ENCODE measurements at places on chromosomes 12 and 14.
A peak's percentile ranks its signal among the peaks of the same experiment; 100 is the strongest.

DNA sequence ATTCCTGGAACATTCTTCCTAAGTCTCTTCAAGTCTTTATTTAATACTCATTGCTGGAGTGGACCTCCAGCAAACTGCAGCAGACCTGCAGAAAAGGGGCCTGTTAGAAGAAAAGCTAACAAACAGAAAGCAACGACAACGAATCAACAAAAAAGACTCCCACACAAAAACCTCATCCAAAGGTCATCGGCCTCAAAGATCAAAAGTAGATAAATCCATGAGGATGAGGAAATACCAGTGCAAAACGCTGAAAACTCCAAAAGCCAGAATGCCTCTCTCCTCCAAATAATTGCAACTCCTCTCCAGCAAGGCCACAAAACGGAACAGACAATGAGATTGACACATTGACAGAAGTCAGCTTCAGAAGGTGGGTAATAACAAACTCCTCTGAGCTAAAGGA, 472.2 kb downstream of the C12orf50 start:
- no peak for DNase-seq

GRCh38 chr12:18446061-18446644, 184.8 kb downstream of the PIK3C2G start:
- no peak for DNase-seq

DNA sequence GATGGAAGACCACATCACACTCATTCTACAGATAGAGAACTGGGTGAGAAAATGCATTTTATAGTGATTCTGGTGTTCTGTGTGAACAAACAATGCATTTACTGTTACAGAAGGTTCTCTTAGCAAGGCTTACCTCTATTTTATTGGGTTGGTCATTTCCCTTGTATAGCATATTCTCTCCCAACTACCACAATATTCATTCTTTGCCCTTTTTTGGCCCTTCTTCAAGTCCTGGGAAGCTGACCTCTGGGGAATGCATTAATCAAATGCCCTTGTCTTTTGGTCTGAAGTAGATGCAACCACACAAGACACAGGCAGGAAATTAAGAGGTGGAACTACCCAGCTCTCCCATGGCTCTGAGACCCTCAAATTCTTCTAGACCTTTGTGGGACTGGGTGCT, 19.5 kb downstream of the DCN start:
- DNase-seq, result no peak

DNA sequence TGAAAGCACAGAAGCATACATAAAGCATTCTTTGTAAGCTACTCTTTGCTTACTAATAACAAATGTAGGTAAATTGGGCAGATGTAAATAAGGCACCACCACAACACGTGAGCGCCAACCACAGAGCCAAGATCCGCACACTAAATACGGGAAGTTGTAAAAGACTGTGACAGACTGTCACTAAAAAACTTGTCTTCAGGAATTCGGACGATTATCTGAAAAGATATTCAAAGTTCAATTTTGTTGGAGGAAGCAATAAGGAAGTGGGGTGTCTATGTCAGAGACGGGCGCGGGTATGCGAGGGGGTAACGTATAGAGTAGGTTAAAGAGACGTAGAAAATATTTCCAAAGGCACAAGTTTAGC, 1.5 kb upstream of the HSP90B1 start:
- peak; percentile 4 for DNase-seq

GRCh38 chr12:108379823-108380222, 40.7 kb upstream of the CMKLR1 start:
- no peak for DNase-seq

- no peak for DNase-seq
Measured at GRCh38 chr12:31951939-31952338, 7.3 kb upstream of the RESF1 start.

GRCh38 chr12:19646599-19646998, 207.3 kb downstream of the AEBP2 start:
- DNase-seq, result no peak

- DNase-seq, result no peak
Measured at GRCh38 chr12:131843527-131843926, 15.3 kb downstream of the MMP17 start.

DNA sequence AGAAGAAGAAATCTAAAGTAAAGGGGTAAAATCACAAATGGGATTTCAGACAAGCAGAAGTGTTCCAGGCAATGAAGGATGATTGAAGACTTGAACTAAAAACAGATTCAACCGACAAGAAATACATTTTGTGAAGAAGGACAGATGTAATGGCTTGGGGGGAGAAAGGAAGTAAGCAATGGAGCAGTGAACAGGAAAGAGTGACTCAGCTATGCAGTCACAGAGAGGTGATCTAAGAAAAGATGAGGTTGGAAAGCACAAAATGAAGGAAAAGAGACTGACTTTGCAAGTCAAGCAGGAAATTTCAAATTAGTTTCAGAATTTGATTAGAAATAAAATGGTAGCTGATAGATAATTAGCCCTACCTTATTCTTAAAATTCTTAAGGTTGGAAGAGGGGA, 66.5 kb downstream of the PUS7L start:
- no peak for DNase-seq

DNA sequence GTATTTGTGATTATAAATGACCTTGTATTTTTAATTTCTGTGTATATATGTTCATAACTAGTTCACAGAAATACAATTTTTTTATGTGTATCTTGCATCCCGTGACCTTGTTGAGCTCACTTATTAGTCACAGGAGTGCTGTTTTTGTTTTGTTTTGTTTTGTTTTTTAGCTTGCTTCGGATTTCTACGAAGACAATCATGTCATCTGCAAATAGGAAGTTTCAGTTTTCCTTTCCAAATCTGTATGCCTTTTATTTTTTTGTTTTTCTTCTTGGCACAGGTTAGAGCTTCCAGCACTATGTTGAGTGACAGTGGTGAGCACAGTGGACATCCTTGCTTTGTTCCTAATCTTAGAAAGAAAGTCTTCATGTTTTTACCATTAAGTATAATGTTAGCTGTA, 229.2 kb upstream of the GARIN6 start:
- DNase-seq, result no peak

GRCh38 chr12:12741660-12742059, 24.5 kb downstream of the CDKN1B start:
- DNase-seq, result no peak

DNA sequence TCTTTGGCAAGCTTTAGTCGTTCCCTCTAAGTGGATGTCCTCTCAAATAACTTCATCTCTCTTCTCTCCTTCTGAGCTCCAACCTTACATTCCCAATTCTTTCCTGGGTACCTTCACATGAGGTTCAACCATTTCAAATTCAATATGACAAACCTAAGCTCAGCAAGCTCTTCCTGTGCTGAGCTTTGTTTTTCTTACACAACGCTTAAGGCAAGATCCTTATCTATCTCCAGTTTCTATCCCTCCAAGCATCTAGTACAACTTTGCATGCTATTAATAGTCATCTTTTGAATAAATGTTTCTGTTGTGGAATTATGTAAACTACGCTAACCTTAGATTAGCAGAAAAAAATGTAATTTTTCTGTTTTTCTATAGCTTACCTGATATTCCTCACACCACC, 63.7 kb upstream of the IFNG-AS1 start:
- DNase-seq, result no peak

DNA sequence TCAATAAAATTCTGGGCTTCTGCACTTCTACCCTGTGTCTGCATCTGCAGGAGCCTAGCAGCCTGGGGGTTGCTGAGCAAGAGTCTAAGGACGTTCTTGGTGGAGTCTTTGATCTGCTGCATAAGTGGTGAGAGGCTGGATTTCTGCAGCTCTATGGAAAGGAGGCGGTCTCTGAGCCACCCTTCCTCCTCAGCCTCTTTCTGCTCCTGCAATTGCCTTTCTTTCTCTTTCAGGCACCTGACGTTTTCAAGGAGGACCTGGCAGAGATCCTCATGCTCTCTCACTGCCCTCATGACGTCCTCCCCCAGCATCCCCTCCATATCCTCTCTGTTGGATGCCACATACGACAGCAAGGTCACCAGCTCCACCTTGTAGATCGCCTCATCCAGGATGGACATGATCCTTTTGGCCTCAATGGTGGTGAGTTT, 13.6 kb upstream of the TPCN1 start:
- no peak for DNase-seq

DNA sequence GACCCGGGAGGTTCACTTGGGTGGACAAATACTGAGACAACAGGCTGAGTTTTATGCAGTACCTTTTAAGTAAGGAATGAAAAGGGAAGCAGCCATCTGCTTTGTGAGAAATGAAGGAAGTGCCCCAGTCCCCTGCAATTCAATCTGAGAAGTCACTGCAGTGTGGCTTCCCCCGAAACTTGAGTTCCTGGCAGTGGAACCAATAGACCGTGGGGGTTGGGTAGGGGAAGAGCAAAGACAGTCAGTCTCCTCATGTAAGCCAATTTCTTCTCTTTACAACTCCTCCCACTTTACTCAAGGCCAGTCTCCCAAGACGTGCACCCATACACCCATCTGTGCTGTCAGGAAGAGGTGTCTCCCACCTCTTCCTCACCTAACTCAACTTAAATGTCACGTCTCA, 206.5 kb downstream of the BCAT1 start:
- no peak for DNase-seq

GRCh38 chr12:94020335-94020734, 128.0 kb upstream of the PLXNC1 start:
- no peak for DNase-seq

GRCh38 chr14:103163199-103163598, 39.9 kb downstream of the TNFAIP2 start:
- DNase-seq, result no peak

DNA sequence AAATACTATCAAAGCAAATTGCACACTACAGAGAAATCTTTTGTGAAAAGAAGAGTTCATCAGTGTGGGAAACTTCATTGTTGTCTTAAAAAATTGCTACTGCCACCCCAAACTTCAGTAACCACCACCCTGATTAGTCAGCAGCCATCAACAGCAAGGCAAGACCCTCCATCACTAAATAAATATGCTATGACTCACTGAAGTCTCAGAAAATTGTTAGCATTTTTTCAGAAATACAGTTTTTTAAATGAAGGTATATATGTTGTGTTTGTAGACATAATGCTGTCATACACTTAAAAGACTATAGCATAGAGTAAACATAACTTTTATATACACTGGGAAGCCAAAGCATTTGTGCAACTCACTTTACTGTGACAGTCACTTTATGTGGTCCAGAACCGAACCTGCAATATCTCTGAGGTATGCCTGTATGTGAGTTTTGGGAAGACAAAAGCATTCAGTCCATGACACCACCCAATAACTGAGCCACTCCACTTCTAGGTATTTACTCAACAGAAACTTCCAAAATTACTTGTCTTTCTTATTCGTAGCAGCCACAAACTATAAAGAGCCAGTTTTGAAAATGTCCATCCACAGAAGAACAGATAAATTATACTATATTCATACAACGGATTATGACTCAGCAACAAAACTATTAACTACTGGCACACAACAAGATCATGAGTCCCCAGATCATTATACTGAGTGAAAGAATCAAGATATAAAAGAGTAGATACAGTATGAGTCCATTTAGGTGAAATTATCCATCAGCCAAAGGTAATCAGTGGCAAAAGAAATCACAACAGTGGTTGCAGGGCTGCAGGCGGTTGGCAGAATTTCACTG, 649.6 kb downstream of the BCL11B start:
- no peak for DNase-seq

DNA sequence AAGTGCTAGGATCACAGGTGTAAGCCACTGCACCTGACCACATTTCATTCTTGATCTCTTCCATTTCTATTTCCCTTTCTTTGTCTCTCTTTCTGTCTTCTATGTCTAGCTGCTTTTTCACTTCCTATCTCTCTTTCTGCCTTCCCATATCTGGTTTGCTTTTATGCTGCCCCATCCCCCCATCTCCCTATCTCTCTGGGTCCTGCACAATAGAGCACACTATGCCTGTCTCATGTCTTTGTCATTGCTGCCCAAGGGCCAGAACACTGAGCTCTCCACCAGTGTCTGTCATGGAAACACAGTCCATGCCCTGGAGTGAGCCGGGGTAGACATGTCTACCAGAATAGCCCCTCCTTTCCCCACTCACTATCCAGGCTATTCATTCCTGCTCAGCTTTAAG, 12.3 kb upstream of the RARG start:
- no peak for DNase-seq

- no peak for DNase-seq
Measured at GRCh38 chr12:122996188-122996601, 15.7 kb downstream of the ARL6IP4 start.

DNA sequence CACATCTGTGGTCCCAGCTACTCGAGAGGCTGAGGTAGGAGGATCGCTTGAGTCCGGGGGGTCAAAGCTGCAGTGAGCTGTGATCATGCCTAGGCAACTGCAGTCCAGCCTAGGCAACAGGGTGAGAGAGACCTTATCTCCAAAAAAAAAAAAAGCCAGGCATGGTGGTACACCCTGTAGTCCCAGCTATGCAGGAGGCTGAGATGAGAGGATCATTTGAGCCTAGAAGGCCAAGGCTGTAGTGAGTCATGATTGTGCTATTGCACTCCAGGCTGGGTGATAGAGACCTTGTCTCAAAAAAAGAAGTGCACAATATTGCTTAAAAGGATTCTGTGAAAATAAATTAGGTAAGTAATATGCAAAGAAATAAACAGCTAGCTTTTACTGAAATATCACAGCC, 17.0 kb downstream of the NAA25 start:
- DNase-seq, result no peak

GRCh38 chr12:7483343-7483742, 20.2 kb downstream of the CD163 start:
- DNase-seq, result no peak

GRCh38 chr14:61474701-61475100, 153.3 kb downstream of the PRKCH start:
- no peak for DNase-seq

- no peak for DNase-seq
Measured at GRCh38 chr14:84421621-84422020, 1108.3 kb upstream of the FLRT2 start.

GRCh38 chr12:19867970-19868369, 428.7 kb downstream of the AEBP2 start:
- DNase-seq, result no peak

GRCh38 chr14:54487771-54488170, 1.0 kb downstream of the GMFB start:
- DNase-seq, result no peak

DNA sequence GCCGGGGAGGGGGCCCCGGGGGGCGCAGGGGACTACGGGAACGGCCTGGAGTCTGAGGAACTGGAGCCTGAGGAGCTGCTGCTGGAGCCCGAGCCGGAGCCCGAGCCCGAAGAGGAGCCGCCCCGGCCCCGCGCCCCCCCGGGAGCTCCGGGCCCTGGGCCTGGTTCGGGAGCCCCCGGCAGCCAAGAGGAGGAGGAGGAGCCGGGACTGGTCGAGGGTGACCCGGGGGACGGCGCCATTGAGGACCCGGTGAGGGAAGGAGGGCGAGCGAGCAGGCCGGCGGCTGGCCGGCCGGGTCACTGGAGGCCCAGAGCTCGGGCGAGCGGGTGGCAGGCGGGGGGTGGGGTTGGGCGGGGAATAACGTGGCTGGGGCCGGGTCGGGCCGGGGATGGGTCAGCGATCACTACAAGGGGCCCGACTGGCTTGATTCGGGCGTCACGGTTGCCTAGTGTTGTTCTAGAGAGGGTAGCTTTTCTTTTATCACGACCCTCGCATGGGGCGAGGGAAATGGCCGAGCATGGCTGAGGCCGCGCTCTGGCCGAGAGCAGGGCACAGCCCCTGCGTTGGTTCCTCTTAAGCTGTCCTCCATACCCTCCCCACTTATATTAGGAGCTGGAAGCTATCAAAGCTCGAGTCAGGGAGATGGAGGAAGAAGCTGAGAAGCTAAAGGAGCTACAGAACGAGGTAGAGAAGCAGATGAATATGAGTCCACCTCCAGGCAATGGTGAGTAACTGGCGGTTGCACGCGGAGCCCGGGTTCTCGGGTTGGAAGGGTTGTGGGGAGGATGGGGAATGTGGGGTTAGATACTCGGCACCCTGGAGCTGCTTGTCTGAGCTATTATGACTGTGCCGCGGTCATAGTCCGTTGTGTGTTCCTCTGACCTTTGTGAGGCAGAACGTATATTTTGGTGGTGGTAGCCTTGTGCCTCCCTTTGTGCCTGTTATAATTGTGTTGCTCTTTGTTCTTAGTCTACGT, 603 bp downstream of the PABPN1 start:
- DNase-seq, result no peak

Data from stimulated activated CD4-positive, alpha-beta T cell treated with anti-CD3 and anti-CD28 coated beads, Interleukin-1b, Interleukin-23, amount 100 ng/mL, for 1 hour (primary cell).